ENCODE measurements at places on chromosomes 2 and 18. TPM values are rescaled to one million over a fixed set of nuclear protein-coding genes. Genes with fewer than 3 reads are reported as not detected.

GRCh38 chr2:56288838-56289580 is 105.2 kb downstream of the CCDC85A start:
- H3K4me3 ChIP-seq, result no peak overlapping the region
- H3K27me3 ChIP-seq, result no peaks in the 10 kb centered on the region
- no peak overlapping the region for H3K27ac ChIP-seq
- H3K4me1 ChIP-seq, result no peaks in the 10 kb centered on the region

GRCh38 chr18:56804395-56804794 is 153.2 kb downstream of the WDR7 start:
- peaks cover 16% of the 10 kb centered on the region for H3K36me3 ChIP-seq
- DNase-seq, result no peak
- H3K27ac ChIP-seq, result no peak overlapping the region
- H3K27me3 ChIP-seq, result no peaks in the 10 kb centered on the region

The SAG gene
- total RNA-seq, result 0.03 TPM

DNA sequence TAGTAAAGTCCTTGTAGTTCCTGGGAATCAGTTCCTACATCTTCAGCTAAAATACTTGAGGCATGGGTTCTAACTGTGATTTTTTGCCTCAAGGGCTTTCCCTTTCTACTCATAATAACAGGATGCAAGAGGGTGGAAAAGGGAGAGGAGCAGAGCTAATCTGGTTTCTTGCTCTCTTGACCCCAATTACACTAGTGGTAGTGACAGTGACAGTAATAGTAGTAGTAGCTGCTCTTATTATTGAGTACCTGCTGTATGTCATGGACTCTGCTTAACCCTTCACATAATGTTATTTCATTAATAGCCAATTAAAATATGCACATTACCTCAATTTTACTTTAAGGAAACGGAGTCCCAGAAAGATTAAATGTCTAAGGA is 214.8 kb upstream of the HNRNPA3 start:
- no peaks in the 10 kb centered on the region for H3K36me3 ChIP-seq
- peaks cover 5% of the 10 kb centered on the region for H3K4me1 ChIP-seq
- no peak for DNase-seq
- H3K27ac ChIP-seq, result peak overlapping the region; percentile 23
- H3K27me3 ChIP-seq, result no peaks in the 10 kb centered on the region
- no peak overlapping the region for H3K4me3 ChIP-seq

Measured in CD4-positive, alpha-beta T cell (primary cell).